Stimulated activated CD4-positive, alpha-beta T cell treated with anti-CD3 and anti-CD28 coated beads, Interleukin-4, amount 100 ng/mL, for 24 hours (primary cell): ENCODE measurements at places on chromosomes 13 and 19.

GRCh38 chr13:99658261-99658991 is 157.2 kb downstream of the TM9SF2 start:
- DNase-seq: peak; percentile 56

- DNase-seq: no peak
These were observed 118.0 kb downstream of the KL start for GRCh38 chr13:33134213-33134612.

DNA sequence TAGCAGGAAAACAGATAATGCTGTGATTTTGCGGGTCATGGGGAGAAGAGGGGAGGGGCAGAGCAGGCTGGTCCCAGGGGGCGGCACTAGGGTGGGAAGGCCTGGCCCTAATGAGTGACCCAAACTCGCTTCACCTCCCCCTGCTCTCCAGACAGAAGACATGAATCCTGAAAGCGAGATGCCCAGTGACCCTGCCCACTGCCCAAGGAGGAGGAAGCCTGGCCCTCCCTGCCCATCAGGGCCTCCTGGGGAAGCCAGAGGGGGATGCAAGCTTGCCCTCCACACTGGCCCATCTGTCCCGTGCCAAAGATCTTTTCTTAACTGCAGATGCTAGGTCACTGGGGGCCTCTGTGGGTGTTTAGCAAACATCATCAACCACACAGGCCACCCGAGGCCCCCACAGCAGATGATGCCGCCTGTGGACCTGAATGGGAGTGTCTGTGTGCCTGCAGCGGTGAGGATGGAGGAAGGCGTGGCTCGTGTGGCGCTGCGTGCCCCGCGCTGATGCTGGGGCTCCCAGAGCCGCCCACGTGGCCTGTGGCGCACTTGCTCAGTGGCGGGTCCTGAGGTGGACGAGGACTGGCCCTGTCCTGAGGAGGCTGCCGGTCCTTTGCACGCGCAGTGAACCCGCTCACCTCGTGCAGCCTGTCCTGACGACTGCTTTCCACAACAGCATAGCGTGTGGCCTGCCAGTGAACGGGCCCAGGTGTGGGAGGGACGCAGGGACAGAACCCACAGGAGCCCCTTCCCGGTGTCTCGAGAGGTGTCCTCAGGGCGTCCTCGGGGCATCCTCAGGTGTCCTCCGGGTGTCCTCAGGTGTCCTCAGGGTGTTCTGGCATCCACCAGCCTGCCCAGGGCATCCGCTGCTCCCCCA is 80.5 kb upstream of the MCF2L start:
- DNase-seq: no peak

- no peak for DNase-seq
These were observed 115.4 kb upstream of the USP29 start for GRCh38 chr19:57004418-57004817.

DNA sequence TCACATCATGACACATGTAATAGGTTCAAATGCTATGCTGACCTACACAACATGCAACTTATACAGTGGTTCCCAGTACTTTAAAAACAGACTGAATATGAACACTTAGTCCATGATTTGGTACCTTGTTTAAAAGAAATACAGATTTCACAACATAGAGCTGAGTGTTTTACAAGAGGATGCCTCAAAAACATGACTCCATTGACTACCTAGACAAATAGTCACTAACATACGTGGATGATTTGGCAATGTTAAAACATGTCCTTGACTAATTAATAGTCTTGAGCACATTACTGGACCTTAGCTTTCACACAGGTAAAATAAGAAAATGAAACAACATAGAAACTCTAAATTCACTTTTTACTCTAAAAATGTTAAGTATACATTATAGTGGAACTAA is 300.1 kb downstream of the DIAPH3 start:
- no peak for DNase-seq

DNA sequence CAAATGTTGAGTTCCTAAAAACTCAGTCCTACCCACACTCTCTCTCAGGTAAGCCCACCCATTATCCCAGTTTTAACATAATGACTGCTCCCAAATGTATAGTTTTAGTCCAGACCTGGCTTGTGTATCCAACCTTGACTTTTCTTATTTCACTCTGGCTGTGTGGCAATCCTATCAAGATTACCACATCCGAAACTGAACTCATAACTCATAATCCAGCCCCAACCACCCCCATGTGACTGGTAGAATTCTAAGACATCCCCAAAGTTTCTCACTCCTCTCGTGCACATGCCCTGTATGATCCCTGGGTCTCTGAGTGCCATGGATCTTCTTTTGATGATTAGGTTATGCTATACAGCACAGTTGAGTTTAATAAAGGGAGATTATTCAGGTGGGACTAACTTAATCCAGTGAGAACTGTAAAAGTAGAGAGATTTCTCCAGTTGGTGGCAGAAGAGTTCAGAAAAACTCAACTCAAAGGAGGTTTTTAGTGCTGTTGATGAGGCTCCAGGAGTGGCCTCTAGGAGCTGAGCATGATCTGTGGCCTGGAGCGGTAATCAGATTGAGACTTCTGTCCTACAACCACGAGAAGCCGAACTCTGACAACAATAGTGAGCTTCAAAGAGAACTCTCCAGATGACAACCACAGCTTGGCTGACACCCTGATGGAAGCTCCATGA is 413.4 kb downstream of the ZNF536 start:
- DNase-seq: no peak
